ENCODE measurements at places on chromosomes 12 and 14.
A peak's percentile ranks its signal among the peaks of the same experiment; 100 is the strongest.

GRCh38 chr12:6140651-6141447 is 16.4 kb upstream of the VWF start:
- DNase-seq: peak; percentile 66

DNA sequence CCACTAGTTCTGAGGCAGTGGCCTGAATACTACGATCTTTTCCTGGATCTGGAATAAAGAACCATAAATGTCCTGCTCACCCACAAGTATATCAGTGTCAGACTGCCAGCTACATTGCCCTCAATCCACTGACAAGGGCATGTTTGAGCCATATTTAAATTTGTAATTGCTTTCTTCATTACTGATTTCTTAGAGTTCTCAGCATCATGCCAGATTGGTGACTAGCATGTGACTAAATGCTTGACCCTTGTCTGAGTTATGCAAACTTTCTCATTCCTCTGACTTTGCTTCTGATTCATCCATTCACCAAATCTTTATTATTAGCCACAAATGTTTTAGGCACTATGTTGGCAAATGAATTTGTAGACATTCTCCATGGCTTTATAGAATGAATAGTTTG is 143.6 kb upstream of the SLC16A7 start:
- peak; percentile 60 for DNase-seq

DNA sequence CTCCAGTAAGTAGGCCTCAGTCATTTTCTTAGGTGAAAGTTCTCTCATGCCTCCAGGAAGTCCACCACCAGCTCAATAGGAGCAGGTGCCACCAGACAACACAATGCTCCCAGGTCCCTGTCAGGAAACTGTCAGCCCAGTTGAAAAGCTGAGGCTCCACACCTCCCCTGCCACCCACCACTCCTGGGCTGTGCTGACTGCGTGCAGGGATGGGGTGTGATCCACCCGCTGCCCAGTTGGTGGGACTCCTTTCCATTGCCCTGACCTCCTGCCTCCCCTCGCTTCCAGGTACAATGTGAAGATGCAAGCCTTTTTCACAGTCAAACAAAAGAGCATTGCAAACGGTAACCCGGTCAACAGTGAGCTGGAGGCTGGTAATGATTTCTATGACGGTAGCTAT is 64.8 kb upstream of the RIN3 start:
- DNase-seq: no peak

GRCh38 chr12:45863332-45863731 is 127.0 kb downstream of the SCAF11 start:
- DNase-seq: no peak

DNA sequence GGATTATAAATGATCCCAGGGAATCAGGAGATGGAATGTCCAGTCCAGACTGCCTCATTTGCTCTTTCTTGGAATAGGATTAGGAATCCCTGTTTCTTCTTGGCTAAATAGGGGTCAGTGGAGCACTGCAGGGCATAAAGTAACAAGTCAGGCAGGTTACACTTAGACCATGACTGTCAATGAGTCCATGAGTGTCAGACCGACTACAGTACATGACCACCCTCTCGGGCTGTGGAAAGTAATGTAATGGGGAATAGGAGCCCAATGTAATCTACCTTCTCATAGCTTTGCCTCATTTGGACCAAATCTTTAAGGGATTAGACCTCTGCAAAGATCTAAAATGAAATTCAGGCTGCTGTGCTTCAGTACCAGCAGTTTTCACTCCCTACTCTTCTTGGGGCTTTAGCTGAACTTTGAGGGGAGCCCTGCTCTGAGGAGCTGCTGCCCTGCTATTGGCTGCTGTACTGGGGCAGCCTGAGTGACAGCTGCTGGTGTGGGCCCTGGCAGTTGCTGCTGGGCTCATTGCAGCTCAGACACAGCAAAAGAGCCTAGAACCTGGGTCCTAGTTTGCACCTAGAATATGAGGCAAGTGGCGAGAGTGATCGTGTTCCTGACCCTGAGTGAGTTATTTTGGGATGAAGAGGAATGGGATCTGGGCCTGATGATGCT is 62.2 kb upstream of the OR4E1 start:
- DNase-seq: no peak

DNA sequence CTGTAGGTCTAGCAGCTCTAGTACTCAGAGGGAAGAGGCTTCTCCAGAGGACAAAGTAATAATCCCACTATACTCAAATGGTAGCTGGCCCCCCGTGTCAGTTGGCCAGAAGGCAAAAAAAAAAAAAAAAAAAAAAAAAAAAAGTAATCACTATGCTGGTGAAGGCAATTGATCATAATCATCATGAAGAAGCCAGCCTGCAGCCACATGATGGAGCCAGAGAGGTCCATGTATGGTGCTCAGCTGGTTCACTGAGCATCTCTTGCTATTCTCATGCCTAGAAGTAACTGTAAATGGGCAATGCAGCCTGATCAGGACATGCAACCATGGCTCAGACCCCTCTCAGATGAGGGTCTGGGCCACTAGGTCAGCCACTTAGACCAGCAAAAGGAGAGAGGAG is 378.8 kb downstream of the MED13L start:
- DNase-seq: peak; percentile 6

GRCh38 chr14:81289516-81289915 is 68.8 kb upstream of the GTF2A1 start:
- no peak for DNase-seq

DNA sequence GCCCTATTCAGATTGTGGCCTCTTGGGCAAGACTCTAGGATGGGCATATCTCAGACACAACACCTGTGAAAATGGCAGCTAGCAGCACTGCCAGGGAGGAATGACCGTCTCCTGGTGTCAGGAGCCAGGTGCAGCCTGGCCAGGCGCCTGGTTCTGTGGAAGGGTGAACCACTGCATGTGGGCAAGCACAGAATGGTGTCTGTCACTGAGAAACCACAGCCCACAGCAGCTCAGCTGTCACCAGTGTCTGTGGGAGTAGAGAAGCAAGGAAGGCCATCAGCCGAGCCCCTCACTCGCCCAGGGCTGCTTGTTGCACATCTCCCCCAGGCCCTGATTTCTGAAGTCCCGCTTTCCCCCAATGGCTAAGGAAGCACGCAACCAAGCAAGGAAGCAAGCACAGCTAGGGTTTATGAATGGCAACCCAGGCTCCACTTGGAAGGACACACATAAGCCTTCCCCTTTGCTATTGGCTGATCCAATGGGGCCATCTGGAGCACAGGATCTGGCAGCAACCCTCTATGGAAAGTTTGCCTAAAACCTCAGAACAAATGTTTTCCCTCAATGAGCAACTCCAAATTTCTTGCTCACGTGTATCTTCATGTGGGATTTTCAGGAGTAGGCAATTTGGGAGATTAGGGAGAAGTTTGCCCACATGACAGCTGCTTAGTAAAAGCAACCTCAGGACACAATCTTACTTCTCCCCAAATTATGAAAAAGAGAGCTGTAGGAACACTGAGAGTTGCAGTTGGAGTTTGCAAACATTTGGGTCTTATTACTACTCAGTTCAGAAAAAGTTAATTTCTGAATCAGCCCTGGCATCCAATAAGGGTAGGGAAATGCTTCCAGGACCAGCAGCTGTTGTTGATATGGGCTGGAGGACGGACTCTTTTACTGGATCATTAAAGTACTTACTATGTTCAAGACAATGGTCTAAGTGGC is 44.7 kb downstream of the GPHB5 start:
- DNase-seq: no peak

DNA sequence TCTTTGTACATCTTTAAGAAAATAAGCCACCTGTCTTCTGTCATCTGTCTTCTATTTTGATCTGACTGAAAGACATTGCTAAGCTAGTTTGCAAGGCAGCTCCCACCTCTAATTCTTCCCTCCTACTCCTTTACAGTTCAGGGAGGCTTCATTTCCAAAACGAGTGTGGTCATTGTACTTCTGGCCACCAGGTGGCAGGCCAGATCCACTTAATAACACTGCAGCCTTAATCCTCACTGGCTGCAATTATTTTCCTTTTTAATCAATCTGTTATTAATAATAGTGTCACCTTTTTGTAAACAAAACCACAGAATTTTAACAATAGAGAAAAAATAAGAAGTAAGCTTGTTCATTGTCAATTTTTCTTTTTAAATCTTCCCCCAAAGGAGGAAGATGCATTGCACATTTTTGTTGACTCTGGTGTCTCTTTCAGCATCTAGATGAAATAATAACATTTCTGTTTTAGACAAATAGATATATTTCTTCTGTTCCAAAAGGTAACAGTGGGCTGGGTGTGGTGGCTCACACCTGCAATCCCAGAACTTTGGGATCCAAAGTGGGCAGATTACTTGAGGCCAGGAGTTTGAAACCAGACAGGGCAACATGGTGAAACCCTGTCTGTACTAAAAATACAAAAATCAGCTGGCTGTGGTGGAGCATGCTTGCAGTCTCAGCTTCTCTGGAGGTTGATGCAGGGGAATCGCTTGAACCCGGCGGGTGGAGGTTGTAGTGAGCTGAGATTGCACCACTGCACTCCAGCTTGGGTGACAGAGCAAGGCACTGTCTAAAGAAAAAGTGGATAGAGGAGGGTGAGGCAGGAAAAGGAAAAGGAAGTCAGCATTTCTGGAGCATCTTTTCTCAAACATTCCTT is 23.3 kb downstream of the GABARAPL1 start:
- DNase-seq: no peak

DNA sequence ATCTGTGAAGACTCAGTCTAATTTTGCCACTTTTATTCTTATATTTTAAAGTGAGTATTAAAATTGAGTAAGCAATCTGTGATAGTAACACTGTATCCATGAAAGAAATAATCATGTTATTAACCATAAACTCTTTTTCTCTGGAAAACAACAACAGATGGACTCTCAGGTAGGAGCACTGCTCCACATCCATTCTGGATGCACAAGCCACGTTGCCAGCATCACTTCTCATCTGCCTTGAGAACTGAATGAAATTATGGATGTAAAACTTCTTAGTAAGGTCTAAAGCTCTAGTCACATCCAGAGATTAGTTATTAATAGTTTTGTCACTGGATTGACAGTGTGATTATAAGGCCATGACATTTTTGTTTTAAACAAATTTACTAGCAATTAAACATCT is 489.1 kb upstream of the SYT1 start:
- no peak for DNase-seq

DNA sequence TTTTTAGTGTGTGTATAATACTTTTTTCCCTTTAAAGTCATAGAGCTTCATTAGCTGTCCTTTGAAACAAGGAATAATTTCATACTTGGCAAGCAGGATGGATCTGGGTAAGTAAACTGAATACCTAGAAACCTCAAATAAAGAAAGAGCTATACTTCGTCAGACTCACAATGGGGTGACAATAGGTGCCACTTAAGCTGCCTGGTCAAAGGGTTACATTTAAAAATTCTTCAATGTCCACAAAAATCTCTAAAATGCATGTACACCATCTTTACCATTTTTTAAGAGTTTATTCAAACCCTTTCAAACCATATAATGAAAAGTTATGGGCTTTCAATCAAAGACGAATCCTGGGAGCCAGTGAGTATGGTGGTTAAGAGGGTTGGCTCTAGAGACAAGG is 3.1 kb downstream of the GIT2 start:
- DNase-seq: no peak

DNA sequence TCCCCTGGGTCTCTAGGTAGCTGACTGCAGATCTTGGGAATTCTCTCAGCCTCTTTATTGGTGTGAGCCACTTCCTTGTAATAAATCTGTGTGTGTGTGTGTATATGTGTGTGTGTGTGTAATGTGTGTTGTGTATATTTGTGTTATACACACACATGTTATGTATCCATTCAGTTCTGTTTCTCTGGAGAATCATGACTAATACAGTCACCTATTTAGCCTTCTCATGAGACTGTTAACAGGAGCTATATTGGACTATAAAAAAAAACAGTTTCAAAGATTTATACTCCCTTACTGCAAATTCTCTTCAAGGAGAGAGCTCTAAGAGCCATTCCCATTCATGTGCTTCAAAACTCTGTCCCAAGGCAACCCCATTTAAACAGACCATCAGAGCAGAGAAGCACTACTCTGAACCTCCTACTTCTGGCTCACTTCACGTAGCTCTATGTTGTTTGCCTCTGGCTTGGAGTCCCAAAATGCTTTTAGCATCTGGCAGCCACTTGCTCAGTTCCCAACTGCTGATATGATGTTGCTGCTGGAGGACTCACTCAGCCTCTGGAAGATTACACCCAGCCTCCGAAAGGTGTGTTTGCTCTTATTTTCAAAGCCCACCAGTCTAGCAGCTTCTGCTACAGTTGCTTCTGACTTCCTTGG is 48.7 kb upstream of the KITLG start:
- DNase-seq: no peak

- no peak for DNase-seq
These were observed 233.6 kb downstream of the KTN1 start for GRCh38 chr14:55813630-55814029.

- peak; percentile 68 for DNase-seq
These were observed 19.3 kb upstream of the KRT7 start for GRCh38 chr12:52213564-52214420.

DNA sequence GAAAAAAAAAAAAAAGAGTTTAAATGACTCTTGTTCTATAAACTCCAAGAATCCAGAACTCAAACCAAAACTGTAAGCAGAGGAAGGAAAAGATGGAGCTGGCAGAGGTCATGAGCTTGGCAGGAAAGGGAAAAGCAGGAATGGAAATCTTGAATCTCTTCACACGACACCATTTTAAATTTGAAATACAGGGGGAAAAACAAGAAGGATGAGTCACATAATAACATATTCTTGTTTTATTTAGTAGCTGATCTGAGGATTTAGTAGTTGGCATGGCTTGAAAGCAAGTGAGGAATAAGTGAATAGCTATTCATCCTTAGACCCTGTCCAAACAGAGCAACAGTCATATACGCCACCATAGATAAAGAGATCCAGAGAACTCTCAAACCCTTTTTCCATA is 35.0 kb downstream of the EPS8 start:
- no peak for DNase-seq

DNA sequence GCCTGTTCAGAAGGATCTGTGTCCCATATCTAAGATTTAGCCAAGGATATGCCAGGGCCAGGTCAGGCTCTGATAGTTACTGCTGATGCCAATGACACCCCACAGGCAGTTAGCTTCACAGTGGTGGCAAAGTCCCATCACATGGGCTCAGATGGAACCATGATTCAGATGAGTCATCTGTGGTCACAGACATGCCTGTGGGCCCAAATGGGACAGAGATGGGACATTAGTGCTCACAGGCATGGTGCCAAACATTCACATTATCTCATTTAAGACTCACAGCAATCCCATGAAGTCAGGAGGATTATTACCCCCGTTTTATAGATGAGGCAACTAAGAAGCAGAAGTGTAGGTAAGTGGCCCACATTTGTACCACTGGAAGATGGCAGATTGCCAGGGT is 207.8 kb downstream of the DPF3 start:
- DNase-seq: no peak

GRCh38 chr14:75418850-75419768 is 8.7 kb upstream of the JDP2 start:
- DNase-seq: no peak

GRCh38 chr14:66383257-66383656 is 102.9 kb upstream of the CCDC196 start:
- DNase-seq: no peak

DNA sequence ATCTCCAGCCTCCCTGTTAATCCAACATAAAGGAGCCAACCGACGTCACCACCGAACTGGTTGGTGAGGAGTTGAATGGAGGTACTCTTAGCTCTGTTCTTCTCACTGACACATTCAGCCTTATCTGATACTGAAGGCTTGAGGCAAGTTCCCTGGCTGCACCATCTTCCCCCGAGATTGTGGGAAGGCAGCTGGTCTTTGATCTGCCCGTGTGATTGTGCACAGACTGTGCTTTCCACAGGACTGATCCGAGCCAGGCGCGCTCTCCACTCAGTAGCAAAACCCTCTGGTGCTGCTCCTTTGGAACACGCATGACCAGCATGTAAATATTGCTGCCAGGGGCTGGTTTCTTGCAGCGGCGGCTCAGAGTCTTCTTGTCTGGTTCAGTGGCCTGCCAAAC is 30.1 kb upstream of the DLK1 start:
- no peak for DNase-seq
